ENCODE measurements at places on chromosomes 5 and 9. TPM values are rescaled to one million over a fixed set of nuclear protein-coding genes. Genes with fewer than 3 reads are reported as not detected.

DNA sequence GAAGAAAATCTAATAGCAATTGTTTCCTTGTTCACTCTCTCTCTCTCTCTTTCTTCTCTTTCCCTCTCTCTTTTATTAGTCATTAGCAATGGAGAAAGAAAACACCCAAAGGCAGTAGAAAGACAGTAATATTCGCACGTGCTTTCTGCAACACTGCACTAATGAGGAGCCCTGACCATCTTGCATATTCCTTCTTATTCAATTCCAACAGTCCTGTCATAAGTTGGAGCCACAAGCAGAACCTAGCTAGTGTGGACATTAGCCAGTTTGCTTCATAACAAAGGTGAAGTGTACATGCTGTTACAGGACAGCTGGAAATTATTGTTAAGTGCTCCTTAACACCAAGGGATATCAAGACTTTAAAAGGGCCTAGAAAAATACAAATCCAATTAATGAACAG, 63.4 kb downstream of the TRIM32 start:
- no peak for DNase-seq

The MEGF10 gene
- 0.37 TPM for total RNA-seq

DNA sequence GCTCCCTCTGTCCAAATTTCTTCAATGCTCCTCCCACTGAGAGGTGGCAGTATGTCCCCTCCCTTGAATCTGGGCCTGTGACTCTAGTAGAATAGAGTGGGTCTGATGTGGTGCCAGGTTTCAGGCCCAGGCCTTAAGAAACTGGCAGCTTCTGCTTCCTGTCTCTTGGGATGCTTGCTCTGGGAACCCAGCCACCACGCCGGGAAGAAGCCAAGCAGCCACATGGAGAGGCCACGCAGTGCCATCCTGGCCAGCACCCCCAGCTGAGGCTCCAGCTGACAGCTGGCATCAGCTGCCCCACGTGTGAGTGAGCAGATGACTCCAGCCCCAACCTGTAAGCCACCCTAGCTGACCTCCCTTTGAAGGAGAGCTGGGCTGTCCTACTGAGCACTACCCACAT, 7.3 kb upstream of the TSPAN17 start:
- no peak for DNase-seq

- no peak for DNase-seq
Observed at GRCh38 chr9:110124439-110124838, 83.5 kb downstream of the C9orf152 start.

The ANKRD33B gene
- total RNA-seq = 3.4 TPM

The PCA3 gene
- under 0.01 TPM for total RNA-seq

DNA sequence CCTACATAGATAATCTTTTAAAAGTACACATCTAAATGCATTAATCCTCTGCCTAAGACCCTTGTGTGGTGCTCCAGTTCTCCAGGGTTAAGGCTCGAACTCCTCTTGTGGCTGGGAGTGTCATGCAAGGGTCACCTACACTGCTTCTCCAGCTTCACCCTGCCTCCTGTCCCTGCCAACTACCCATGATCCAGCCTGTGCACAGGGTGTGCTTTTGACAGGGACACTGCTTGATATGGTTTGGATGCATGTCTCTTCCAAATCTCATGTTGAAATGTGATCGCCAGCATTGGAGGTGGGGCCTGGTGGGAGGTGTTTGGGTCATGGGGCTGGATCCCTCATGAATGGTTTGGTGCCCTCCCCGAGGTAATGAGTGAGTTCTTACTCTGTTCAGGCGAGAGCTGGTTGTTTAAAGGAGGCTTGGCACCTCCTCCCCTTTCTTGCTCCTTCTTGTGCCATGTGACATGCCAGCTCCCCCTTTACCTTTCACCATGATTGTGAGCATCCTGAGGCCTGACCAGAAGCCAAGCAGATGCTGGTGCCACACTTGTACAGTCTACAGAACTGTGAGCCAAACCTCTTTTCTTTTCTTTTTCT, 48.5 kb downstream of the SLC22A5 start:
- DNase-seq = no peak

DNA sequence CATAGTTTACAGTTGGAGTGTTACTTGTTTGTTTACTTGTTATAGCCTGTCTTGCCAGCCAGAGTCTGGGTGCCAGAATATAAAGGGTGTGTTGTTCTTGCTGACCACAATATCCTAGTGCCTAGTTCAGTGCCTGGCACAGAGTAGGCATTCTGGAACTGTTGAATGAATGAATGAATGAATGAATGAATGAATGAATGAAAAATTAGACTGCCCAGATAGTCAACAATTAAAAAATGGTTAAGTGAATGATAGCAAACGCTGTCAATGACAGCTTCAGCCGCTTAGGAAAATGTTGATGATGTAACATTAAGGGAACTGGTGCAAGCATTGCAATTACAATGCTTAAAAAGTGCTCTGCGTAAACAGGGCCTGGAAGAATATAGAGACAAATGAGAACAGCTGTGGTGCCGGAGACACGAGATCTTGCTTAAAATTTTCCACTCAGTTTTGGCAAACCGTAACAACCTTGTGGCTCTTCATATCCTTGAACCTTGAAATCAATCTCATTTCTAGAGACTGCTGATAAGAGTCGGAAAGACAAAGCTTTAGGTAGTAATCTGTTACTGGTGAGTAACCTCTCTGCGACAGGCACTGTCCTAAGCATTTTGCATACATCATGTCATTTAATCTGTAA, 4.7 kb upstream of the TTLL11 start:
- no peak for DNase-seq

GRCh38 chr9:20300430-20301115, 321.7 kb downstream of the MLLT3 start:
- no peak for DNase-seq

- DNase-seq = no peak
Observed at GRCh38 chr9:80797831-80798688, 891.3 kb downstream of the TLE1 start.

DNA sequence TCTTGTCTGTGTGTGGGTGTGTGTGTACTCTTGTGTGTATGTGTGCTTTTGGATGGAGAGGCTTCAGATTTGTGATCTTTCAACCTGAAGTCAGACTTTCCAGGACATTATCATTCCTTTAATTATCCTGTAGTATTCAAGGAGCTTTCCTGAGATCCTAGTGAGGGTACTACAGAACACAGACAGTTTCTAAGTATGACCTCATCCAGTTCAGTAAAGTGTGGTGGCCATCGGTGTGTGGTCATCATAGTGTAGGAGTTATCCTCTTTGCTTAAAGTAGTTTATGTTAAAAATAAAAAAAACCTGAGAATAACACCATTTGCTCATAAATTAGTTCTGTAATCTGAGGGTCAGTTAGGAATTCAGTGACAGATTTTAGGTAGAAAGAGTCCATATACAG, 478.0 kb upstream of the ACTBL2 start:
- DNase-seq = no peak

GRCh38 chr9:8284884-8285283, 485.3 kb upstream of the DMAC1 start:
- no peak for DNase-seq

GRCh38 chr5:116320486-116320885, 235.7 kb downstream of the COMMD10 start:
- peak; percentile 62 for DNase-seq

- no peak for DNase-seq
Observed at GRCh38 chr9:75117564-75117963, 29.2 kb downstream of the OSTF1 start.

GRCh38 chr5:173890195-173890991, 2.2 kb downstream of the CPEB4 start:
- peak; percentile 53 for DNase-seq

GRCh38 chr9:34869390-34869789, 88.7 kb upstream of the PHF24 start:
- DNase-seq = peak; percentile 37

The ADGRD2 gene
- not detected for total RNA-seq

- peak; percentile 47 for DNase-seq
Observed at GRCh38 chr9:74951725-74952151, 974 bp downstream of the C9orf40 start.

DNA sequence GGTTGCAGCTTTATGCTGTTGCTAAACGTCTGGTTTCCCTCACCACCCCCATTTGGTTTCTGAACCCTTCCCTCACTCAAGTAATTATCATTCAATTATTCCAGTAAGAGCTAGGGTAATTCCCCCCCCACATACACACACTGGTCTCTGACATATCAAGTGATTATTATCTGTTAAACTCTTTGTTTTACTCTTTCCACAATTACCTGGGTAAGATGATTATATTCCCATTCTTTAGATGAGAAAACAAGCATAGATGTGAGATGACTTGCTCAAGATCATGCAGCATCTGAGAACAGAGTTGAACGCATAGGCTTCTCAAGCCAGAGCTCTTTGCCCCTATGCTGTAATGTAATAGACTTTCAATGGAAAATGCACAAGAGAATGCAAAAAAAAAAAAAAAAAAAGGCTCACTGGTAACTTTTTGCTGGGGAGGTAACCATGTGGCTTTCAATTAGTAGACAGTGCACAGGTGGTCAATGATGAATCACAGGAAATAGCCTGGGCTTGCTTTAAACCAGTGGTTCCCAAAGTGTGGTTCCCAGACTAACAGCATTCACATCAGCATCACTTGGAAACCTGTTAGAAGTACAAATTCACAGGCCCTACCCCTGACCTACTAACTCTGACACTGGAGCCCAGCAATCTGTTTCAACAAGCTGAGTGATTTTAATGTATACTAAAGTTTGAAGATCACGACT, 87.6 kb downstream of the PIK3R1 start:
- DNase-seq = peak; percentile 30

The SLC34A3 gene
- total RNA-seq = not detected

- no peak for DNase-seq
Observed at GRCh38 chr9:115210699-115211098, 92.7 kb upstream of the TNC start.

The C9orf50 gene
- total RNA-seq = not detected
